ENCODE measurements at places on chromosomes 11 and 22.

- no peak for DNase-seq
Measured at GRCh38 chr11:3043315-3043871, 13.8 kb downstream of the CARS1 start.

DNA sequence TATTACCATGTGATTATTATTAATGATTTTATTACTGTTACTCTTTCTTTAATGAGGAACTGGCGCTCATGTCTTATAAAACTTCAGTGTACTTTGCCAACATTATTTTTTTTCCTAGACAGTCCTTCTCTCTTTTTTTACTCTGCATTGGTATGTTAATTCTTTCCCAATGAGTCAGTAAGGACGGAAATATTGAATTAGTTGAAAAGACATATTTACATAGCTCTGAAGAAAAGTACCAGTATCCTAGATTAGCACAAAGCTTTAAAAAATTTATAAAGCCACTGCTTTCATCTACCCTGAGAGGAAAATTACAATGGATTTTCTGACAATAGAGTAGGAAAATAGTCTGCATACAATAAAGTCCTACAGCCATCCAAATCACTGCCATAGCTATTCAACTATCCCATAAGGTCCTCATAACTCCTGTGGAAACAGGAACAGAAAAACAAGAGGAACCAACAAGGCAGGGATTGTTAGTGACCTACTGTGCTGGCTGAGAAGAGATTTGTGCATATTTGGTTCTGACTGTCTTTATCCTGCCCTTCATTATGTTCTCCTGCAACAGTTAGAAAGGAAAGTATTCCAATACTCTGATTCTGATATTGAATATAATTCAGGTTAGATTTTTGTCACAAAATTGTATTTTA, 314.4 kb downstream of the AASDHPPT start:
- DNase-seq: no peak

DNA sequence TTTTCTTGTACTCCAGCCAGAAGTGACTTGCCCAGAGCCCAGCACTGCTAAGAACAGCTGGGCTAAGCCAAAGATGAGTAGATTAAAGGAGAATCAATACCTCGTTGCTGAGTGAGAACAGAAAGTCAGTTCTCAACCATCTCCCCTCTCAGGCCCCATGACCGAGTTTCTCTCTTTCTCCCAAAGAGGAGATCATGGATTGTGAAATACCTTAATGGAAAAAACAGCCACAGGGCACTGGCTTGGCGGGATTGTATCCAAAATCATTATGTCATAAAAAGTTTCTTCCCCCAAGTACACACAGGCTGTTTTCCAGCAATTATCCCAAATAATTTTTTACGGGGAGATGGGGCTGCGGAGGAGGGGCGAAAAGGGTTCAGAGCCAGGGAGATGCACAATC, 111.8 kb upstream of the TMEM45B start:
- no peak for DNase-seq

GRCh38 chr22:47011131-47011858, 248.8 kb downstream of the TBC1D22A start:
- no peak for DNase-seq

DNA sequence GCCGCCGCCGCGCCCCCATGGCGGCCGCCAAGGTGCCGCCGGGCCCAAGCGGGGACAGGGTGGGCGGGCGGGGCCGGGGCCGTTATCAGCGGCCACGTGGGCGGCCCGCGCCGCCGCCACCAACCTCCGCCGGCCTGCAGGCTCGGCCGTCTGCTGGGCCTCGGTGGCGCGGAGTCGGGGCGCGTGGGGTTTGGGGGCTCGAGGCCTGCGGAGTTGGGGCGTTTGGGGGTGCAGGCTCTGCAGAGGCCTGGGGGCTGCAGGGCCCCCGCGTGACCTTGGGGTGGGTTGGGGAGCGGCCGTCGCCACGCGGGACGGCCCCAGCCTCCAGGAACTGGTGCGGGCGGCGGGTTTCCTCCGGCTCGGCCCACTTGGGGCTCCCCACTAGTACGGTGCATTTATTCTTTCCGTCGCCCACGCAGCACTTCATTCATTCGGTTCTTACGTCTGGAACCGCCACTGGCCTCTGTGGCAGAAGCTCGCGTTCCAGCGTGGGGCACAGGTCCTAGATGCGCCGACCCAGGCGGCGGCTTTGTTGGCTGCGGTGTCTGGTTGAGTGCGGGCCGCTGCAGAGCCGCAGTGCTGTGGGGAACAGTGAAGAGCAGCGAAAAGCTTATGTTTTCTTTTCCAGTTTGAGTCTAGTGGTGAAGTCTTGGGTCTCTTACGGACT, 740 bp upstream of the TRMT2A start:
- no peak for DNase-seq

DNA sequence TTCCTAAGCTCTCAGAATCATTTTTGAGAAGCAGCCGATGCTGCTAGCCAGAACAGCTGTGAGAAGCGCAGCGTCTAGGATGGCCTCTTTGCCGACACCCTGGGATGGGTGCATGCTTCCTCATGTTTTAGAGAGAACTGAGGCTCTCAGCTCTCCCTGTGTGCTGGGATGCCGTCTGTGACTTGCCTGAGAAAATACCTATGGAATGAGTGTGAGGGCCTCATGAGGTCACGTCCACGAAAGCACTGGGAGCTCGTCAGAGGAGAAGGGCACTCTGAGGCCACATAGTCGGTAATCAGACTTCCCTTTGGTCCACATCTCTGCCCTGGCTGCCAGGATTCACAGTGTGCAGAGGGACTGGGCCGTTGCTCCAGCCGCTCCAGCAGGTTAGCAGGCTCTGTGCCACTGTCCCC, 54.7 kb downstream of the MICAL3 start:
- DNase-seq: peak; percentile 88

DNA sequence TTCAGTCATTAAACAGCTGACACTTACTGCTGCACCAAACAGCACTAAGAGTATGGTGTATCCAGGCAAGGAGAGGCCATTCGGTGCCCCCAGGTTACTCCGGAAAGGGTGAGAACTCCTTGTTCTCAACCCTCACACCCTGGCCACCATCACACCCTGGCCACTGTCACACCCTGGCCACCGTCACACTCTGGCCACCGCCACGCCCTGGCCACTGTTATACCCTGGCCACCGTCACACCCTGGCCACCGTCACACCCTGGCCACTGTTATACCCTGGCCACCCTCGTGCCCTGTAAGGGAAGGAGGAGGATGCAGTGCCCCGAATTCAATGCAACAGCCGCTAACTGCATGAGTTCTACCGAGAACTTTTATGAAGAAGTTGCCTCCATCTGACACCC, 644.4 kb downstream of the TBC1D22A start:
- DNase-seq: no peak

DNA sequence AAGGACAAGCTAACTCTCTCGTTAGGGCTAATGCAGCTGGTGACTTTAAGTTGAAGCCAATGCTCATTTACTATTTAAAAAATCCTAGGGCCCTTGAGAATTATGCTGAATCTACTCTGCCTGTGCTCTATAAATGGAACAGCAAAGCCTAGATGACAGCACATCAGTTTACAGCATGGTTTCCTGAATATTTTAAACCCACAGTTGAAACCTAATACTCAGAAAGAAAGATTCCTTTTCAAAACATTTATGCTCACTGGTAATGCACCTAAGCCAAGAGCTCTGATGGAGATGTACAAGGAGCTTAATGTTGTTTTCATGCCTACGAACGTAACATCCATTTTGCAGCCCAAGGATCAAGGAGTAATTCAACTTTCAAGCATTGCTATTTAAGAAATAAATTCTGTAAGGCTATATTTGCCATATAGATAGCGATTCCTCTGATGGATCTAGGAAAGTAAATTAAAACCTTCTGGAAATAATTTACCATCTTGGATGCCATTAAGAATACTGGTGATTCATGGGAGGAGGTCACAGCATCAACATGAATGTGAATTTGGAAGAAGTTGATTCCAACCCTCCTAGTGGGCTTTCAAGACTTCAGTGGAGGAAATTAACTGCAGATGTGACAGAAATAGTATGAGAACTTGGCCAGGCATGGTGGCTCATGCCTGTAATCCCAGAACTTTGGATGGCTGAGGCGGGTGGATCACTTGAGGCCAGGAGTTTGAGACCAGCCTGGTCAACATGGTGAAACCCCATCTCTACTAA, 14.5 kb downstream of the XNDC1N start:
- no peak for DNase-seq

- no peak for DNase-seq
Measured at GRCh38 chr22:49717322-49717919, 110.3 kb downstream of the BRD1 start.

DNA sequence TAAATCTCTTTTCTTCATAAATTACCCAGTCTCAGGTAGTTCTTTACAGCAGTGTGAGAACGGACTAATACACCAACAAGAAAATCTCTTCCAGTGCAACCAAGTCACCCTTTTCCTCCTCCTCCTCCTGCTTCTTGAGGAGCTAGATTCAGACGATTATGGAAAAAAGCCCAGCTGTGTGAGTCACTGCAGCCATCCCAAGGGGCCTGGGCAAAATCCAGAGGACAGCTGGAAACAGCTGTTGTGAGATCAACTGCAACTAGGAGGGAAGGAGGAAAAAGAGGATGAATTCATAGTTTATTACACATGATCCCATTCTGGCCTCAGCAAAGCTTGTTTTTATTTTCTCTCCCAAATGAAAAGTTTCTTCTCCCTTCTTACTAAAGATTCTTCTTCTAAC, 32.9 kb downstream of the RBFOX2 start:
- DNase-seq: no peak

- DNase-seq: no peak
Measured at GRCh38 chr22:39503630-39504029, 1.5 kb downstream of the MIEF1 start.

DNA sequence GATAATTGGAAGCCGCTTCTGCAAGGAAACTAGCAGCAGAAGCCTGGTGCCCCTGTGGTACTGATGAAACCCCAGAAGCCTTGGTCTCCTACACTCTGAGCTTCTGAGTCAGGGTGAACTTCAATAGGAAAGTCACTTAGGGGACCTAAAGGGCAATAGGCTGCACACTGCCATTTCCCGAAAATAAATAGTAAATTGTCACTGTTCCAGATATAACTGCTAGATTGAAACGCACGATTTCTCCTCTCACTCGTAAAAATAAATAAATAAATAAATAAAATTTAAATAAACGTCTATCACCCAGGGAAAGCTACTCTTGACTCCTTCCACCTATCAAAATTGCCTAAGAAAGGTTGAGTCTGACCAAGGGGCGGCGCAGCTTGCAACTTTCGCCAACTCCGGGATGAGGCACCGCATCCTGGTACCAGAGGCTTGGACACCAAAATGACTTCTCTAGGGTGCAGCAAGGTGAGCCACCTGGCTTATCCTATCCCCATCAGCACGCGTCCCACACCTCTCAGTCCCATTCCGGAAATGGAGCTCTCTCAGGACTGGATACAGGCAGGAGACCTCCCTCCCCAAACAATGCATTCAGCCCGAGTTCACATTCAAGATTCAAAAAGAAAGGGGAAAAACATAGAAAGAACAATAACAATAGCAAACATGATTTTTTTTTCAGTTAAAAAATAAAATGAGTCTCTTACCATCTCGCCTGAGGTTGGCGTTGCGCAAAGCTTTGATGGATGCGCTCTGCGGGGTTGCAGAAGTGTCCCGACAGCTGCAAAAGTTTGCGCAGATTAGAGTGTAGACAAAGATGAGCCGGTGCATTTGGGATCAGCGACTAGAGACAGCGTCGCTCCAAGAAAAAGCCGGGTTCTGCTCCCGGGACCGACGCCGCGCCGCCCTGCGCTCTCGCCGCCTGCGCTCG, 583 bp downstream of the PDGFD start:
- DNase-seq: no peak

DNA sequence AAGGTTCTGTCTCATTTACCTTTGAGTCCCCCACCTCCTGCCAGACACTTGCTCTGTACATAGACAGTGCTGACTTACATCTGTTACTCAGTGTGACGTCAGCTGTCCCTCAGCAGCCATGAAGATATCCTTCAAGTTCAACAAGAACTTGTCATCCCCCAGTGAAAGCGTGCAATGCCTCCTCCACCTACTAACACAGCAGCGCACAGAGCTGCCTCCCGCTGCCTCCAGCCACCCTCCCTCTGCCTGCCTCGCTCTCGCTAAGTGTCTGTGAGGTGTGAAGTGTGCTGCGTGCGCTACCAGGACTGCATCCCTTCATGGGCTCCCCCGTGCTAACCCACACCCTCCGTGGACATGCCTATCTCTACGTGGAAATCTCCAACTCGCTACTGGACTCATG, 621.4 kb downstream of the BRD1 start:
- no peak for DNase-seq

DNA sequence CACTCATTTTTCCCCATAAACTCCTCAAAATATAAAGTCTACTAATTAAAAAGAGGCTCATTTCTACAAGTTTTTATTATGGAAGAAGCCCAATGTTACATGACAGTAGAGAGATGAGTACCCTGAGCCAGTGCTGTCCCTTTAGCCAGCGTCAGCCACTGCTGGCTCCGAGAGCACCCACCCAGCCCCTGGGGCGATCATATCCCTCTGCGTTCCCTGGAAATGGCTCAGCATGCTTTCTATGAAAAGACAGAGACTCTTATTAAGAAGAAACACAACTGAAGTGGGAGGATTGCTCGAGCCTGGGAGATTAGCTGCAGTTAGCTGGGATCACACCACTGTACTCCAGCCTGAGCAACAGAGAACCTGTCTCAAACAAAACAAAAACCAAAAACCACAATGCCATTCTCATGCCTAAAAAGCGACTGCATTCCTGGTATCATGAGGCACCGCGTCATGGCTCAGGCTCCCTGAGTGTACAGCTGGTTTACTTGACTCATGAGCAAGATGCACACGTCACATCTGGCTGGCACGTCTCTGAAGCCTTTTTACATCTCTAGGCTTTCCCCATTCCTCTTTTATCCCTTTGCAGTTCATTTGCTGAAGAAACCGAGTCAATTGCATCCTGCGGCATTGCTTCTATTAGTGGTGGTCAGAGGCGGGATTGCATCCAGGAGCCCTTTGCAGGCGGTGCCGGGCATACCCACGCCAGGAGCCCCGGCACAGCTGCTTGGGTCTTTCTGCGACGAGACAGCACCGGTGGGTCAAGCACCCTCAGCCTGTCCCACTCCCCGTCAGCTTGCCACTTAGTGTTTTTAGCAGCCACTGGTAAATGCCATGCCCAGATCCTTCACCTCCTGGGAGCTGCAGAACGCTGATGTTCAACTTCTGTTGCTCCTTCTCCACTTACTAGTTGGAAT, 119.9 kb downstream of the CTTN start:
- no peak for DNase-seq

GRCh38 chr11:36048496-36049247, 104.8 kb downstream of the LDLRAD3 start:
- no peak for DNase-seq

GRCh38 chr11:1401656-1402221, 12.0 kb downstream of the BRSK2 start:
- peak; percentile 40 for DNase-seq

GRCh38 chr11:96008161-96008720, 84.3 kb upstream of the MTMR2 start:
- DNase-seq: no peak

GRCh38 chr11:116548256-116548655, 224.5 kb downstream of the BUD13 start:
- DNase-seq: no peak

- DNase-seq: no peak
Measured at GRCh38 chr11:92473736-92474135, 249.1 kb downstream of the FAT3 start.

Data from NCI-H524 (cell line).